Activated CD4-positive, alpha-beta T cell treated with anti-CD3 and anti-CD28 coated beads, Interleukin-2, amount 50 U/mL, for 24 hours (primary cell): ENCODE measurements at places on chromosomes 6 and 20.

DNA sequence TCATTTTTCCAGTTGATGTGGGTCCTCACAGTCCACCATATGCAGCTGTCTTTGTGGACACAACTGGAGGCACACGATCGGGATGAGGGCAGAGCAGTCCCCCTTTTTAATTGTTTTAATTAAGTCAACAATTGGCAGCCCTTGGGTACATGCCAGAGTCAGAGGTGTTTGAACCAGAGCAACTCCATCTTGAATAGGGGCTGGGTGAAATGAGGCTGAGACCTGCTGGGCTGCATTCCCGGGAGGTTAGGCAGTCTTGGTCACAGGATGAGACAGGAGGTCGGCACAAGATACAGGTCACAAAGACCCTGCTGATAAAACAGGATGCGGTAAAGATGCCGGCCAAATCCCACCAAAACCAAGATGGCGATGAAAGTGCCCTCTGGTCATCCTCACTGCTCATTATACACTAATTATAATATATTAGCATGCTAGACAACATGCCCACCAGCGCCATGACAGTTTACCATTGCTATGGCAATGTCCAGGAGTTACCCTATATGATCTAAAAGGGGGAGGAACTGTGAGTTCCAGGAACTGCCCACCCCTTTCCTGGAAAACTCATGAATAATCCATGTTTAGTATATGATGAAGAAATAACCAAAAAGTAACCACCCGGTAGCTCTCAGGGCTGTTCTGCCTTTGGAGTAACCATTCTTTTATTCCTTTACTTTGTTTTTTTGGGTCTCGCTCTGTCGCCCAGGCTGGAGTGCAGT is 31.8 kb upstream of the BLCAP start:
- DNase-seq, result no peak

DNA sequence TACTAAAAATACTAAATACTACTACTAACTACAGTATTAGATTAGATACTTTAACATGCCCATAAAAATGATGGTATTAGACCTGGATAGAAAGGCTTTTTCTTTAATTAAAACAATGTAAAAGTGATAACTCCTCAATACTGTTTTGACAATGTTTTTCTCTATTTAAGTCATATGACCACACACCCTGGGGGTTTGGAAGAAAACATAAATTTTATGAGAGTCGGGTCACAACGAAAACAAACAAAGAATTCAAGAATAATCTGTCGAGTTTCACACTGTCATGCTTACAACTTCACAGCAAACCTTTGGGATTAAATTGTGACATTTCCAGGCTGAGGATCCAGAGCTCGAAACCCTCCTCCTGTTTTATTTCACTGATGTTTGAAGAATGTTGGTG is 107.4 kb upstream of the SOX4 start:
- no peak for DNase-seq

DNA sequence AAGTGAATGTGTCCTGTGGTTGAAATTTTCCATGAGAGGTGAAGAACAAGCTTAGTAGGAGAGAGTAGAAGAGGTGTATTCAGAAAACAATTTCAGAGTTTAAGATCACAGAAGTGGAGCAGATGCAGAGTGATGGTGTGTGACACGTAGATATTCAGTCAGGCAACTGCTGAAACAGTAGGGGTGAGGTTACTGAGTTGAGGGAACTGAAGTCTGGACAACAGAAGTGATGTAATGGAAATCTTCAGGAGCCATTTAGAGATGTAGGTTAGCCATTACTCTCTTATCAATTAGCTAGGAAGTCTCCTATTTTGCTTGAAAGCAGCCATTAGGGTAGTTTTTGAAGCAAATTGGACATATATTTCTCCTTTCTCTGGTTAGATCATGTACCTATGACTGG is 584.4 kb downstream of the PKHD1 start:
- DNase-seq, result no peak

DNA sequence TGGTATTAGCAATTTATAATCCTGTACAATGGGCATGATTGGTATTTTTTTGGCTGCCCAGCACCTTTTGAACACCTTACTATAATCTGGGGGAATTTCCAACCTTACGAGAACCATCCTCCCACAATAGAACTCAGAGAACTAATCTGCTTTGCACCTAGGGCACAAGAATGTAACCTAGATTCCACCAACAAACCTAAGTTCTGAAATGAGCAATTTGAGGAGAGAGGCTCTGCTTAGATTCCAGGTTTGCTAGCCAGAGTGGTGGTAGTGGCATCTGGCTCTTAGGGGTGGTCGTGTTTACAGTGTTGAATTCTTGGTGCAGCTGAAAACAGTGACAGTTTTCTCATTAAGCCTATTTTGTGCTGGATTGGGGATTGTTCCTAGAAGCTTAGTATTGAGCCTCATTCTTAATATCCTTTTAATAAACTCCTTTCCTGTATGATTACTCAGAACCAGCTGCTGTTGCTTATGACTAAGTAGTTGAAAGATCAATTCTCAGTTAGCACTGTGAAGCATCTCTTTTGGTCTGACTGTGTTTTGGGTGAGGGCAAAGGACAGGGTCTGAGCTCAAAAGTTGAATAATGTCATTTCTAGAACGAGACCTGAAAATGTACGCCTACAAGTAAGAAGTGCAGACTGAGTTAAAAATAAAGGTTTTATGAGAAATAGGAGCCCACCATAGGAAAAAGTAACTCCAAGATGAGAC is 385.6 kb downstream of the CDKAL1 start:
- DNase-seq, result no peak

DNA sequence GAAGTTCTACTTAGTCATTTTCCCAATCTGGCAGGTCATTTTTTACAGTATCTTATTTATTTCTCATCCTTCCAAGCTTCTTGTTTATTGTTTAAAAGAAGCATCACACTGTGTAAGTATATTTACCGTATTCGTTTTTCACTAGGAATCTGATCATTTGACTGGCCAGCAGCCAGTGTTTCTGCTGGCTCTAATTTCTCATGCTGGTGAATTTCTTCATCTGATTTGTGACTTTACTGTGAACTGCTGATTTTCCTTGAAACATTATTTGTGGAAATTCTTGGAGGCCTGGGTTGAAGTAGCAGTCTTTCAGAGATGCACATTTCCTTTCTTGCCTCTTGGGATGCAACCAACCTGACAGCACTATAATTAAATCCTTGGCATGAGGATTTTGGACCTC is 65.9 kb downstream of the PREP start:
- no peak for DNase-seq

DNA sequence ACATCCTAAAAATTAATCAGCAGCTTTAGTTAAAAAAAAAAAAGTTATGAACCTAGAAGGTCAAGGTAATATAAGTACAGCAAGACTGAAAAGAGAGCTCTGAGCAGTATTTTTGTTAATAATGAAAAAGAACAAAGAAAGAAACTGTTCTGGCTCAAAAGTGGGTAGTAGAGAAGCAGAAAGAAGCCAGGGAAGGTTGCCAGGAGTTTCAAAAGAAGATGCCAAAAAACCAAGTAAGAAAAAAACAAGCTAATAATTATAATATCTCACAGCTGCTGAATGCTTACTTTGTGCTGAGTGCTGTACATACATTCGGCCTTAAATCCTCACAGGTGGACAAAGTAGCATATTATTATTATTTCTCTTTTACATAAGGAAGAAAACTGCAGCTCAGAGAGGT is 31.9 kb downstream of the NRSN1 start:
- DNase-seq, result no peak

DNA sequence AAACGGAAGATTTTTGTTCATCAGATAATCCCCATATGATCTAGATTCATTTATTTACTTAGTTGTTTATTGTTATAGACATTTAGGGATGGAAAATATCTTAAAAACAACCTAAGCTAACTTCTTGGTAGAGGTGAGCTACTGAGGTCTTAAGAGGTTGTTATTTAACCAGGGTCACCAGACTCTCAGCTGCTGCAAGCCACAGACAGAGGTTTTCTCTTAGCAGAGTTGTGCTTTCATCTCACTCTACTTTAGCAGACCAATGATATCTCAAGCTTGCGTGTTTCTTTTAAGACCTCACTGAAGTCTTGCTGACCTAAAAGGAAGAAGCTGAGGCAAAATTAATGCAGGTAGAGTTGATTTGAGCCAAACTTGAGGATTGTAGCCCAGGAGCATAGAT is 43.6 kb downstream of the NCOA7 start:
- no peak for DNase-seq

DNA sequence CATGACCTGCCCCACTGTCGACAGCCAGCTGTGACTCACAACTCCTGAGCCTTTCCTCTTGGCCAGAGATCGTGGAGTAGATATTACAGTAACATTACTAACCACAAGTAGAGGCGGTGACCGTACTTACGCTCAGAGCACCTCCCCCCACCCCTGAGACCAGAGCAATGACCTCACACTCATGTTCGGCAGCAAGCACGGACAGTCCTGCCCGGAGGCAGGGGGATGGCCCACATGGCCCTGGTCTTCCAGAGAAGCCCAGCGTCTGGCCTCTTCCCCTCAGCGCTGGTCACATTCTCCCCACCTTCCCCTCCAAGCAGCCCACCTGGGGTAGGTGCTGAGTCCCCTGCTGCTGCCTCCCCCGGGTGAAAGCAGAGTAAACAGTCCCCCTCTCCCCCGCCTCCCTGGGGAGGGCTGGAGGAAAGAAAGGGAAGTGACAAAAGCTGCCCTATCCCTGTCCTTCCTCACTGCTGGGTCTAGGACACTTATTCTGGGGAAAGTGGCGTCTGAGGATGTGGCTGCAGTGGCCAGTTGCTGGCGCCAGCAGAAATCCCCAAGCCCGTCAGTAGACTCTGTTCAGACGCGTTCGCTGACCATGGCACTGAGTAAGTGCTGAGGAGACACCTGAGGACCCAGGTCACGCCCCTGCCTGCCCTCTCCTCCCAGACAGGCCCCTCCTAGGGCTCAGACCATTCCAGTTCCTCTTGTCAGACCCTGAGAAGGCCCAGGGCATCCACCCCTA is 68.5 kb downstream of the MRPL14 start:
- DNase-seq, result no peak

DNA sequence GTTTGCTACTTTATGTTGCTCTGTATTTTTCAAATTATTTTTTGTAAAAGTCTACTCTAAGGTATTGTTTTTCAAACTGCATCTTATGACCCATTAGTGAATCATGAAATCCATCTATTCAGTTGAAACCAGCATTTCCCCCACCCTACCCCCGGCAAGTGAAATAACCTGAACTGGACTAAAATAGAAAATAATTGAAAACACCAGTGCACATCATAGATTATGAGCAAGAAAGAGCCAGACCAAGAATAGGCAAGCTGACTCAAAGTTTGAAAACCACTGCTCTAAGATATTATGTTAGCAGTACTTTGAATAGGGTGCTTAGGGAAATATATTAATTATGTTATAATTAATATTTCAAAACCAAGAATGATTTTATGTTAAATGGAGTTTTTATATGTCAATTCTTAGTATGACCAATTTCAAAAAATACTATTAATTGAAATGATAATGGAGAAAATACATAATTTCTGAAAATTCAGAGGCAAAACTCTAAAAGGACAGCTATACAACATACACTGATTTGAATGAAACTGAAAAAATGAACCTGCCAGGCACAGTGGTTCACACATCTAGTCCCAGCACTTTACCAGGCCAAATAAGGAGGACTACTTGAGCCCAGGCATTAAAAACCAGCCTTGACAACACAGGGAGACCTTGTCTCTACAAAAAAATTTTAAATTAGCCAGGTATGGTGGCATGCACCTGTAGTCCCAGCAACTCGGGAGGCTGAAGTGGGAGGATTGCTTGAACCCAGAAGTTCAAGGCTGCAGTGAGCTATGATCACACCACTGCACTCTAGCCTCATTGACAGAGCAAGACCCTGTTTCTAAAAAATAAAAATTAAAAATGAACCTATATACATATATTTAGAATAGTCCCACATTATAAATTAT is 112.0 kb downstream of the CDK19 start:
- no peak for DNase-seq

- DNase-seq, result no peak
Measured at GRCh38 chr6:121354764-121355163, 20.5 kb upstream of the TBC1D32 start.

DNA sequence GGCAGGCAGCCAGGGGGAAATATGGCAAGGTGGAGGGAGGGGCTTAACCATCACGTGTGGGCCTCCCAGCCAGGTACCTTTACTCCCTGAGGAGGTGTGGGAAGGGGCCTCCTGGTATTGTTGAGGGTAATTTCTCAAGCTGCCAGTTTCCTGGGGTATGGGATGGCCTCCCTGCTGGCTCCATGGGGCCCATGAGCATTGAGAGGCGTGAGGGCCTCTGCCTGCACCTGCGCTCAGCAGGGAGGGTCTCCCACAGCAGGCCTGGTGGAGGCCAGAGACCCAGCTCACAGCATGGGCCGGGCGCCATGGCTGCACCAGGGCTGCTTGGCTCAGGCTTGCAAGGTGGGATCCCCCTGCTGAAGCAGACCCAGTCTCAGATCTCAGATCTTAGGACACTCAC is 113.0 kb downstream of the GRM4 start:
- no peak for DNase-seq

DNA sequence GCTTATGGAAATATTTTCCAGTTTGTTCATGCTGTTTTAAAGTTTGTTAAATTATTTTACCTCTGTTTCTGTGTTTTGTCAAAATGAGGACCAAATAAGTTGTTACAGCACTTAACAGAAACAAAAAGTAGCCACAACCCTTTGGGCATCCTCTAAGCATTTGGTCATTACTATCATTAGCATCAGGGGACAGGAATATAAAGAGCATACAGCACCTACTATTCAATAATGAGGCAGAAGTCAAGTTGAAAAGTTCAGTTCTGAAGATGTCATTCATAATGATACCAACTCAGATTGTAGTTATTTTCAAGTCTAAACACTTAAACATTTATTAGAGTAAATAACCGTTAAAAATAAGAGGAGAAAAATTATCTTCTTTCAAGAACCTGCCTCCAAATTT is 862.3 kb upstream of the FLRT3 start:
- DNase-seq, result no peak

DNA sequence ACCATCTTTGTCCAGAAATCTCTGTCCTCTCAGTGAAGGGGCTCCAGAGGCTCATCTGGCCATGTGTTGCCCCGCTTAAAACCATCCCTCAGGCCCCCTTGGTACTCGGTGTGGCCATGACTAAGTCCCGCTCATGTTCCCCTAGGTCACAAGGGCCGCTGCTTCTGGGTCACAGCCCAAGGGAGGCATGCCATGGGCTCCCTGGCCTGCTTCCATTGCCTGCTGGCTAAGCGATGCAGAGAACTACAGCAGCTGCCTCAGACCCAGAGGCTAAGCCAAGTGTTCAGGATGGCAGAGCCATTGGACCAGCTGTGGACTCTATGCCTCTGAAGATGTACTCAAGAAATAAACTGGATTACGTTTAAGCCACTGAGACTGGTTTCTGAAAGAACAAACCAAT is 95.5 kb downstream of the ZFP64 start:
- no peak for DNase-seq

DNA sequence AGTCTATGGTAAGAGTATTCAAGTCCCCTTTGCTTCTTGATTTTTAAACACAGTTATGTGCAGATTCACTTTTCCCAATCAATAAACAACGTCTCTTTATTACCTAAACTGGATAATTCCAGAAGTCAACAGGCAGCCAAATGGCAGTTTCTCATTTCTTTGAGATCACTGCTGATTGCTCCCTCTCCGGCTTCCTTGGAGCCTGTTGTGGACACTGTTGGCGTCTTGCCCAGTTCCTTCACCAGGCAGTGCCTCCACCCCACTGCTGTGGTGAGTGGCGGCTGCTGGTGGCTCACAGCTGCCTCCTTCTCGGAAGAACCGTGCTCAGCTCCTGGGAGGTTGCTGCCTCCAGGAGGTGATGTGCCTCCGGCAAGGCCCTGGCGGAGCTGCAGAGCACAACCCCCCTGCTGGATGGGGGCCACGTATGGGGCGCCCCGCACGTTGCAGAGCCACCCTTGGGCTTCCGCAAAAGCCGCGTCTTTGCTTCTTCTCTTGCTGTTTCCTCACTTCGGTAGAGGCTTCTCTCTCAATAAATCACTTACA is 105.1 kb upstream of the CNKSR3 start:
- no peak for DNase-seq
